HT-29 (cell line): ENCODE measurements at places on chromosomes 11 and 22. TPM values are rescaled to one million over a fixed set of nuclear protein-coding genes. Genes with fewer than 3 reads are reported as not detected.
A peak's percentile ranks its signal among the peaks of the same experiment; 100 is the strongest.

The OR5D13 gene
- total RNA-seq, result not detected in 2 replicates

The PHLDB1 gene
- total RNA-seq, result 207 and 215 TPM in 2 replicates

The ADM2 gene
- total RNA-seq, result 2.2 and 4.2 TPM in 2 replicates

DNA sequence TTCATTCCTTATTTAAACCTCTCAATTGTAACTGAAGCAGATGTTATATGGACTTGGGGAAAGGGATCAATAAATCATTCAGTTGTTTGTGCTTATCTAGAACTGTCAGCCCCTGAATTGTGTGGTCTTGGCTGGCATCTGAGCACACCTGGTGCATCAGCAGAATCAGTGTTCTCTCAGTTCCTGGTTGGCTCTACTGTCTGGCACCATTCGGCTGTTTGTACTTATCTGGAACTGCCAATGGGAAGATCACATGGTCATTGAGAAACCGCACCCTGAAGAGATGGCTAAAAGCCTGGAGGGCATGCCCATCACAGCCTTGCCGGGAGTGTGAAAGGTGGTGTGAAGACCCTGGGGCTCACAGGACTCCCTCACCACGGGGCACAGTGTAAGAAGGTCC lies 37.1 kb upstream of the EHF start:
- DNase-seq, result no peak

DNA sequence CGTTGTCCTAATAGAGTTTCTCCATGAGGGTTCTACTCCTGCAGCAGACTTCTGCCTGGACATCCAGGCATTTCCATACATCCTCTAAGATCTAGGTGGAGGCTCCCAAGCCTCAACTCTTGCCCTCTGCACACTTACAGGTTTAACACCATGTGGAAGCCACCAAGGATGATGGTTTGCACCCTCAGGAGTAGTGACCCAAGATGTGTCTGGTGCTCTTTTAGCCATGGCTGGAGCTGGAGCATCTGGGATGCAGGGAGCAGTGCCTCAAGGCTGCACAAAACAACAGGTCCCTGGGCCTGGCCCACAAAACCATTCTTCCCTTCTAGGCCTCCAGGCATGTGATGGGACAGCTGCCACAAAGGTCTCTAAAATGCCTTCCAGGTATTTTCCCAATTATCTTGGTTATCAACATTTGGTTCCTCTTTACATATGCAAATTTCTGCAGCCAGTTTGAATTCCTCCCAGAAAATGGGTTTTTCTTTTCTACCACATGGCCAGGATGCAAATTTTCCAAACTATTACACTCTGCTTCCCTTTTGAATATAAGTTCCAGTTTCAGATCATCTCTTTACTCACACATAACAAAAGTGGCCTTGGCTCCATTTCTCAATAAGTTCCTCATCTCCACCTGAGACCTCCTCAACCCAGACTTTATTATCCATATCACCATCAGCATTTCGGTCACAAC lies 69.5 kb upstream of the GNAZ start:
- DNase-seq, result no peak

DNA sequence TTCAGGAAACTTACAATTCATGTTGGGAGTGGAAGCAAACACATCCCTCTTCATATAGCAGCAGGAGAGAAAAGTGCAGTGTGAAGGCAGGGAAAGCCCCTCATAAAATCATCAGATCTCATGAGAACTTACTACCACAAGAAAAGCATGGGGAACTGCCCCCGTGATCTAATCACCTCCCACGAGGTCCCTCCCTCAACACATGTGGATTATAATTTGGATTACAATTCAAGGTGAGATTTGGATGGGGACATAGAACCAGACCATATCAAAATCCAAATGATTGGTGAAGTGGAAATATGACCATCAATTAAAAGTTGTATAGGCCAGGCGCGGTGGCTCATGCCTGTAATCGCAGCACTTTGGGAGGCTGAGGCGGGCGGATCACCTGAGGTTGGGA lies 1268.0 kb downstream of the JRKL start:
- no peak for DNase-seq

DNA sequence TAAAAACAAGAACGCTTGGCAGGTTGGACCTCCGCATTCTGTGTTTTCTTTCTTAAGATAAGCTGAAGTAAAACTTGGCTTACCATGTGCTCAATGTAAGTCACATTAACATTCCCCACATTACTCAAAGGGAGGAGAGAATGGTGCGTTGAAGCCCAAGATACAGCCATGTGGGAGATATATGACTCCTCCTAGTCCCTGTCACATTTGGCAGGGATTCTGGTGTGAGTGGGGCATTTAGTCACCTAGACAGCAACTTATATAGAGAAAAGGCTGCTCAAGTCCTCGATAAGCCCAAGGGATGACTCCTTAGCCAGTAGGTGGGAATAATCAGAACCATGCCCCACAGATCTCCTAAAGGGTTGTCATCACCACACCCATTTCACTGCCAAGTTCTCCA lies 4.6 kb downstream of the PRSS23 start:
- DNase-seq, result no peak

DNA sequence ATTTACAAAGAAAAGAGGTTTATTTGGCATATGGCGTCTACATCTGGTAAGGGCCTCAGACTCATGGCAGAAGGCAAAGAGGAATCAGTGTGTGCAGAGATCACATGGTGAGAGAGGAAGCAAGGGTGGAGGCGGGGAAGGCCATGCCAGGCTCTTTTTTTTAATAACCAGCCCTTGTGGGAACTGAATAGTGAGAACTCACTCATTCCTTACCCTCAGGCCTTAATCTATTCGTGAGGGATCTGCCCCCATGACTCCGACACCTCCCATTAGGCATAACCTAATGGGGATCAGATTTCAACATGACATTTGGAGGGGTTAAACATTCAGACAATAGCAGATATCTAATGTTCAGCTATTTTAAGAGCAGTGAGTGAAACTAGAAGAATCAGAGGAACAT lies 55.7 kb downstream of the ATM start:
- no peak for DNase-seq

- peak; percentile 75 for DNase-seq
Measured at GRCh38 chr11:86291466-86292262, 10.4 kb upstream of the HIKESHI start.

DNA sequence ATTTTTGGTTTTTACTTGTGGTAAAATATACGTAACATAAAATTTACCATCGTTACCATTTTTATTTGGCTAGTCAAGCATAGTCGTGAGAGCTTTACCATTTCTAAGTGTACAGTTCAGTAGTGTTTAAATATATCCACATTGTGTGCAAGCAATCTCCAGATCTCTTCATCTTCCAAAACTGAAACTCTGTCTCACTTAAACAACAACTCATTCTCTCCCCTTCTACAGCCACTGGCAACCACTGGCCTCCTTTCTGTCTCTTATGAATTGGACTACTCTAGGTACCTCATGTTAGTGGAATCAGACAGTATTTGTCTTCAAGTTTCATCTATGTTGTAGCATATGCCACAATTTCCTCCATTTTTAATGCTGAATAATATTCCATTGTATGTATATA lies 37.4 kb downstream of the SMC1B start:
- no peak for DNase-seq

GRCh38 chr11:5291207-5291838 lies 10.4 kb downstream of the OR51B4 start:
- DNase-seq, result peak; percentile 53

DNA sequence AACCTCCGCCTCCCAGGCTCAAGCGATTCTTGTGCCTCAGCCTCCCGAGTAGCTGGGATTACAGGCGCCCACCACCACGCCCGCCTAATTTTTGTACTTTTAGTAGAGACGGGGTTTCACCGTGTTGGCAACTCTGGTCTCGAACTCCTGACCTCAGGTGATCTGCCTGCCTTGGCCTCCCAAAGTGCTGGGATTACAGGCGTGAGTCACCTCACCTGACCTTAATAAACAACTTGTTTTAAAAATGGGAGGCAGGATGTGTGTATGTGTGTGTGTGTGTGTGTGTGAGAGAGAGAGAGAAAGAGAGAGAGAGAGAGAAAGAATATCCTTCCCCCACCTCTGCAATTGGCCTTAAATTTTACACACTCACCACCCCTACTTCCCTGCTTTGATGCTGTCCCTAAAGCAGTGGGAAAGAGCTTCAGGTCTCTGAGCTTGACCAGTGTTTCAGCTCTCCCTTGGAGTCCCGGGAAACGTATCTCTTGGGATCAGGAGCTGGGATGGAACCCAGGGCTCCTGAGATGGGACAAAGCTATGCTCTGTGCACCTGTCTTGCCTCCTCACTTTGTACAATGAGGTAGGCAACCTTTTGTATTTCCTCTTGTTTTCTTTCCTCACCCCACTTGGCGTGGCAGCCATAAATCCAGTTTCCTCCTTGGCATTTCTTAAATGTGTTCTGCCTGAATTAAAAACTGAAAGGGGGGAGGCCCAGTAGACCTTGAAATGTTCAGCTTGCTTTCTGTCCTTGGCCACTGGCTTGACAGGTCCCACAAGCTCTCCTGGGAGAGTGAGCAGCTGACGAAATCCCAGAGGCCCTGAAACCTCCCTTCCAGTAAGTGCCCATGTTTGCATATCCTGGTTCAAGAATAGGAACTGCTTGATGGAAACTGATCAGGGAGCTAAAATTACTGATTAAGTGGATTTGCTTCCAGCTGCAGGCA lies 17.8 kb upstream of the XBP1 start:
- peak; percentile 76 for DNase-seq

- DNase-seq, result no peak
Measured at GRCh38 chr22:50218153-50218995, 17.6 kb downstream of the SELENOO start.

The MYO7A gene
- total RNA-seq, result 1.9 and 2.3 TPM in 2 replicates

GRCh38 chr22:38346506-38346905 lies 29.3 kb upstream of the CSNK1E start:
- DNase-seq, result no peak

The CSRP3 gene
- total RNA-seq, result not detected in 2 replicates
